ENCODE measurements at places on chromosomes 4 and X. TPM values are rescaled to one million over a fixed set of nuclear protein-coding genes. Genes with fewer than 3 reads are reported as not detected.

DNA sequence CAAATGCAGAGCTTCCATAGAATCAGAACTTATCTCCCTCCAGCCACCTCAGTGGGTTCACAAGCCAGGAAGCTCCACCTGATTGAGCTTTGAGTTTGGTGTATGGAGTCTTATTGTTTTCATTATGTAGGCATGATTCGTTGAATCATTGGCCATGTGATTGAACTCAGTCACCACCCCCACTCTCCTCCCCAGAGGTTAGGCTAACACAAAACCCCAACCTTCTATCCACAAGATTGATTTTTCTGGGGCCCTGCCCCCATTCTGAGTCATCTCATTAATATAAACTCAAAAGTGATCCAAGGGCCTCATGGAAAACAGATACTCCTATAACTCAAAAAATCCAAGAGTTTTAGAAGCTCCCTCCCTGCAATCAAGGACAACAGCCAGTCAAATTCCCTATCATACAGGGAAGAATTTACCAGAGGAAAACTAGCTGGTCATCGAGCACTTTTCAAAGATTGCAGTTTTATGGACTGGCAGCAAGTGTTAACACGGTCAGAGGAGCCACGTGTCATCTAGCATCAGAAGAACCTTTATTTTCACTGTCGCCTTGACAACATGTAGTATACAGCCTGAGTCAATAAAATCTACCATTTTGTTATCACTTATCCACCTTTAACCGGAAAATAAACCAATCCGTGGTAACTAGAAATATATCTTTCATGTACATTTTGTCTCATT lies 35.9 kb upstream of the GUCY1B1 start:
- H3K4me1 ChIP-seq: peaks cover 4% of the 10 kb centered on the region
- DNase-seq: no peak
- peaks cover 62% of the 10 kb centered on the region for H3K36me3 ChIP-seq
- no peak overlapping the region for H3K27ac ChIP-seq

- H3K36me3 ChIP-seq: no peaks in the 10 kb centered on the region
- H3K4me1 ChIP-seq: no peaks in the 10 kb centered on the region
- no peak for DNase-seq
- H3K27ac ChIP-seq: no peak overlapping the region
These were observed 527.3 kb downstream of the TLL1 start for GRCh38 chr4:166400270-166400894.

USP51 gene
- 1.4 TPM for total RNA-seq

ARX gene
- total RNA-seq: not detected

IDH3G gene
- 72.5 TPM for total RNA-seq

TMSB15A gene
- total RNA-seq: not detected
